Aorta (tissue), 5 donors: ENCODE measurements at places on chromosomes 2 and 18. TPM values are rescaled to one million over a fixed set of nuclear protein-coding genes. Genes with fewer than 3 reads are reported as not detected.

GRCh38 chr2:105446501-105446900 is 47.6 kb upstream of the FHL2 start:
- no peak overlapping the region for H3K27ac ChIP-seq
- H3K27me3 ChIP-seq = no peaks in the 10 kb centered on the region
- no peak overlapping the region for H3K4me3 ChIP-seq
- no peaks in the 10 kb centered on the region for H3K4me1 ChIP-seq

DNA sequence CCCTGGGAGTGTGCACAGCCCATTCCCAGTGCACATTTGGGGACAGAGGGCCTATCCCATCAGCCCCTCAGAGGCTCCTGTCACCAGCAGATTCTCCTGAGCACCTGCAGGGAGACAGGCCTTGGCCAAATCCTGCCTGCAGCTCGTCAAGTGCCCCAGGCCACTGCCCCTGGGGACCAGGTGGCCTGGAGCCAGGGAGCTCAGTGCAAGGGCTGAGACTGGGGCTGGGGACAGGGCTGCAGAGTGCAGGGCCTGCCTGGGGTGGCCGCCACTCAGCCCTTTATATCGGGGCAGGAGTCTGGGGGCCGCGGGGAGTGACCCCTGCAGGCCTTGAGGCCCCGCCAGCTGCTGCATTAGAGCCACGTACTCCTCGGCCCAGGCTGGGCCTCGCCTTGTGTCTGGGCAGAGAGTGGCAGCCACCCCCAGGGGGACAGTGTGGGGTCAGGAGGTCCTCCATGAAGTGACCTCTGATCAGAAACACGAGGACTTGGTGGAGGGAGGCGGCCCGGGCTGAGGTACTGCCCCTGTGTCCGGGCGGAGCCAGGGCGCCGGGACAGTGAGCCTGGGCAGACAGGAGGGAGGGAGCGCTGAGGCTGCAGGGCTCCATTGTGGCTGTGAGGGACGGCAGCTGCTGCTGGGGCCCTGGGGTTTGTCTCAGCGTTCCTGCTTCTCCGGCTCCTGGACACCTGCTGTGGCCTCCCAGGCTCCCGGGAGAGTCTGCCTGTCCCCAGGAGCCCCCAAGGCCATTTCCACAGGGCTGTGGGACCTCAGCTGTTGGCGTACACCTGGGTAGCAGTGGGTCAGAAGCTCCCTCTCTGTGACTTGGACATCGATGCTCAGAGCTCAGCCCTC is 24.2 kb downstream of the GPC1 start:
- H3K36me3 ChIP-seq = no peaks in the 10 kb centered on the region
- no peaks in the 10 kb centered on the region for H3K27me3 ChIP-seq
- peak; percentile 65 for DNase-seq
- H3K4me3 ChIP-seq = no peak overlapping the region

VPS54 gene
- 24.4 TPM for total RNA-seq

DNA sequence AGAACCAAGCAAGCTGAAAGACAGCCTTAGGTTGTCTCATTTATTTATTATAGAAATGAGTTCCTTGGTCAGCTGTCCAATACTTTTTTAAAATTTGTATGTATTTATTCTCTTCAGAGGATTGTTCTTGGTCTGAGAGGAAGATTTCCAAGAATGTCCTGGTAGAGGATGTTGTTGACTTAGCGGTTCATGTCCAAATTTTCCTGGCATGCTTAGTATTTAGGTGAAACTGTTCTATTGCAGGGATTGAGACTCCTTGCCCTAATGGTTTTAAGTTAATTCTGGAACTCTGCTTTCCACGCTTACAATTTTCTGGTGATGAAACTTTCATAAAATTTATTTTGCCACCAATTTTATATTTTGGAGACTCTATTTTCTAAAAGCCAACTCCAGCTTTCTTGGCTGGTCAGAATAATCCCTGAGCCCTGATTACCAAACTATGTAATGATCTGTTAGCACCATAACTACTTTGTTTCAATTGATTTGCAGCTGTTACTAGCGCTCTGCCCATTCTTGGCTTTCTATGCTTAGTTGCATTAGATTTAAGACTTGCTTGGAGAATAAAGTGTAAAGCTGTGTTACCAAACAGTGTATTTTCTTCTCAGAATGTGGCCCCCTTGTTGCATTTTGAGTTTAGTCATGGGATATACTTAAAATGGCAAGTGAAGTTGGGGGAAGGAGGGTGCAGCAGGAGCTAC is 1868.8 kb upstream of the CELF4 start:
- H3K36me3 ChIP-seq = no peaks in the 10 kb centered on the region
- DNase-seq = no peak
- H3K27ac ChIP-seq = no peak overlapping the region
- no peak overlapping the region for H3K4me3 ChIP-seq
- H3K27me3 ChIP-seq = no peaks in the 10 kb centered on the region

- no peaks in the 10 kb centered on the region for H3K27me3 ChIP-seq
- no peak overlapping the region for H3K4me3 ChIP-seq
- no peak for DNase-seq
- no peaks in the 10 kb centered on the region for H3K4me1 ChIP-seq
- H3K36me3 ChIP-seq = no peaks in the 10 kb centered on the region
Observed at GRCh38 chr2:170101789-170102188, 76.2 kb upstream of the MYO3B start.

STPG4 gene
- total RNA-seq = 0.90 TPM

DNA sequence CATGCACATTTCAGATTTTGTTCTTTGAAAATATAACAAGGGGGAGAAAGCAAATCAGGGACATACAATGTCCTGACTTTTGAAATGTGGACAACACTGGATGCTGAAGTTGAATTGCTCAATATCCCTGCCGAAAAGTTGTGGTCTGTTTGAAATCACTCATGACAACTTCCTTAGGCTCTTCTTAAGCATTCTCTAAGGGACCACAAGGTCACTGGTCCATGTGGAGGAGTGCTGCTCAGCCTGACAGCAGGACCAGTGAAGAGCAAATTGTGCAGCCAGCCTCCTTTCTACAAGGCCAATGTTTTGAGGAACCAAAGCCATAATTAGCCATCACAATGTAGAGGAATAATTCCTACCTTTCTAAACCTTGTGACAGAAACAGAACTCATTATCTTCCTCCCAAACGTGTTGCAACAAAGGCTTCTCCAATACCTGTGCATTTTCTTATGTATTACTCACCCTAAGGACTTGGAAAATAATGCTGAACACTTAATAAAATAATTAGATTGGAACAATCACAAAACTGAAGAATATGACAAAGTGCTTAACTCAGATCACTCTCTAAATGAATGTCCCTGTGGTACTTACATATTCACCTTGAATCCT is 1477.6 kb upstream of the NXPH2 start:
- H3K4me3 ChIP-seq = no peak overlapping the region
- no peak for DNase-seq
- H3K4me1 ChIP-seq = no peaks in the 10 kb centered on the region
- no peaks in the 10 kb centered on the region for H3K36me3 ChIP-seq

DNA sequence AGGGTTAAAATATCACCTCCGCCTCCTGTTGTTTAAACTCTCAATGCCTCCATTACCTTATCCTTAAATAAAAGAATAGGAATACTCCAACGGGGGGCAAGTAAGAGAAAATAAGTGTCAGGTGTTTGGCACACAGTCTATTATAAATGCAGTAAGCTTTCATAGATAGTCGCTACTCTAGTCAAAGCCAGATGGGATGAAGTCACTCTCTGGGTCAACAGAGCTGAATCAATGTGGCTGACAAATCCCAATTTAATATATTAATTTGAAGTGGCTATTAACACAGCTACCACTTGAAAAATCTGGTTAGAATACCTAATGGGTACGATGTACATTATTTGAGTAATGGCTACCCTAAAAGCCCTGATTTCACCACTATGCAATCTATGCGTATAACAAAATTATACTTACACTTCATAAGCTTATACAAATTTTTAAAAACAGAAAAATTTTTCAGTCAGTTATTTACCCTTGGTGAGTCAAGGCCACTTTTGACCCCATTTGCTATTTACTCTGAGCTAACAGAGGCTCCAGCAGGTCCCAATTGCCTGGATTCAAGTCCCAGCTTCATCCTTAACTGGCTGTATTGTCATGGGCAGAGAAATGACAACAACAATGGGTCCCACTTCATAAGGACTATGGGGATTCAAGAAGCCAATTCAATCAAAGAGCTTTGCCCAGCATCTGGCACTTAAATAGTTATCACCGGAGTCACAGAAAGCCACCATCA is 167.5 kb upstream of the PID1 start:
- no peaks in the 10 kb centered on the region for H3K4me1 ChIP-seq
- H3K27me3 ChIP-seq = no peaks in the 10 kb centered on the region
- no peak overlapping the region for H3K4me3 ChIP-seq

LHCGR gene
- not detected for total RNA-seq

DNA sequence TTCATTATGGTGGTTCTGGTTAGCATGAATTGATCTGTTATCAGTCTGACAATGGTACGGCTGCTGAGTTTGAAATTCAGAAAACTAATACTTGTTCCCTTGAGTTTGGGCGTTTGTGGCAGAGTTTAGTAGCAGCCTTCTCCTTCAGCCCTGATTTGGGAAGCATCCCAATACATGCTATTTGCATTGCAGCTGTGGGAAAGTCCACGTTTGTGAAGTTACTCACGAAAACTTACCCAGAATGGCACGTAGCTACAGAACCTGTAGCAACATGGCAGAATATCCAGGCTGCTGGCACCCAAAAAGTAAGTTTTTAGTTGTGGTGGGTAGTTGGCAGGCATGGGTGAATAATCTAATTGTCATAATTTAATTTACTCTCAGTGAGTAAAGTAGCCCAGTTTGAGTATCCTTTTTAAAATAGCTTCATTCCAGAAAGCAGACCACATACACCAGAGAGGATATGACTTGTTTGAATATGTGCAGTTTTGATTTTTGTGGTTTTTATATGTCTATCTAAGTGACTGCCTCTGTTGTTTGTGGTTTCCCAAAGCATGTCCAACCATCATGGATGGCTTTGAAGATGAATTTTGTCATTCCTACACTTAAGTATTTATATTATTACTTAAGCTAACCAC is 12.2 kb downstream of the DGUOK start:
- H3K4me3 ChIP-seq = no peak overlapping the region
- H3K27ac ChIP-seq = no peak overlapping the region
- no peaks in the 10 kb centered on the region for H3K36me3 ChIP-seq
- no peaks in the 10 kb centered on the region for H3K4me1 ChIP-seq
- H3K27me3 ChIP-seq = no peaks in the 10 kb centered on the region

DNA sequence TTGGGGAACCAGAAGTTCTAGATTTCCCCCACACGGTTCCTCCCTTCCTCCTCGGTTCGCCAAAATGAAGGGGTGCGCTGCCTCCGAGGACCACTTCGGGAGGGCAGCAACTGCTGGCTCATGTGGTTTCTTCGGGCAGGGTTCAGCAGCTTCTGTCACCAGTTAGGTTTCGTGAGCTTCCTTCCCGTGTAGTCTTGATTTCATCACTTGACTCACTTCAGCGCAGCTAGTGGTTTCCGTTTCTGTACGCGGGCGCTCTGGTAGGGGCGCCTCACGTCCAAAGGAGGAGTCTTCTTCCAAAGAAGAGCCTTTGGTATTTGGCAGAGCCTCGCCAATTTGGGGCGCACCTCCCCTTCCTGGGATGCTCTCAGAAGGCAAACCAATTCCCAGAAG is 485 bp upstream of the GALNT3 start:
- H3K27me3 ChIP-seq = no peaks in the 10 kb centered on the region
- H3K4me1 ChIP-seq = no peaks in the 10 kb centered on the region
- peak; percentile 51 for DNase-seq
- no peak overlapping the region for H3K27ac ChIP-seq
- peak overlapping the region; percentile 44 for H3K4me3 ChIP-seq
- no peaks in the 10 kb centered on the region for H3K36me3 ChIP-seq

- H3K27ac ChIP-seq = no peak overlapping the region
- no peak for DNase-seq
- H3K27me3 ChIP-seq = no peaks in the 10 kb centered on the region
- H3K4me3 ChIP-seq = no peak overlapping the region
- H3K36me3 ChIP-seq = no peaks in the 10 kb centered on the region
- H3K4me1 ChIP-seq = no peaks in the 10 kb centered on the region
Observed at GRCh38 chr2:202161151-202161835, 77.1 kb downstream of the SUMO1 start.

C18orf32 gene
- total RNA-seq = 37.9 TPM
